ENCODE measurements at places on chromosomes 12 and 14.

GRCh38 chr14:71138448-71139293 is 231.4 kb downstream of the PCNX1 start:
- peak; percentile 30 for DNase-seq

- DNase-seq = no peak
Observed at GRCh38 chr12:103772367-103773108, 68.5 kb downstream of the NT5DC3 start.

DNA sequence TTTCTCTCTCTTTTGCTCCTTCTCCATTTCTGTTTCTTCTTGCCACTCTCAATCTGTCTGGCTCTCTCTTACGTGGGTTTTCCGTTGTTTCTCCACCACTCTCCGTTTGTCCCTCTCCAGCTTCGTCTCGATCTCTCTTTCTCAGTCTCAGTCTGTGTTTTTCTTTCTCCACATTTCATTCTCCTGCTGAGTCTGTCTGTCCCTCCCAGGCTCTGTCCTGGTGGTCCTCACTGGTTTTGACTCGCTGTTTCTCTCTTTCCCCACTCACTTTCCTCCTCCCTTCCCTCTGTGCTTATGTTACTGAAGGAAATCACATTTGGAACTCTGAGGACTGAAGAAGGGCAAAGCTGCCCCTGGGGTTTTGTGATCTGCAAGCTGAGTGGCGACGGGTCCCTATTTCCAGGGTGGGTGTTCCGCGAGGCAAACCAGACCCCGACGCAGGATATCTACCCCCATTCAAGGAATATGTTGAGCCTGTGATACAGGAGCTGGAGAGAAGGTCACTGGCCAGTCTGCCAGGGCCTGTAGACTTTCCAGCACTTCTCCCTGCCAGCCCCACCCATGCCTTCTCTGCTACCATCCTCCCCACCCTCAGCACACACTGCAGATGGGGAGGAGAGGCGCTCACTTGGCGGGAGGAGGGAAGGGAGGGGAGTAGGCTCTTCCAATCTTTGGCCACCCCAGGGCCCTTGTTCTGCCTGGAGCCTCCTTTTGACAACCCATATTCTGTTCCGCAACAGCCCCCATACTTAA is 102.7 kb upstream of the MAP1LC3B2 start:
- no peak for DNase-seq

GRCh38 chr12:24489939-24490338 is 459.0 kb downstream of the BCAT1 start:
- DNase-seq = no peak

- DNase-seq = no peak
Observed at GRCh38 chr12:2835691-2836403, 1.0 kb upstream of the NRIP2 start.

- no peak for DNase-seq
Observed at GRCh38 chr12:68477261-68477772, 133.4 kb upstream of the RAP1B start.

DNA sequence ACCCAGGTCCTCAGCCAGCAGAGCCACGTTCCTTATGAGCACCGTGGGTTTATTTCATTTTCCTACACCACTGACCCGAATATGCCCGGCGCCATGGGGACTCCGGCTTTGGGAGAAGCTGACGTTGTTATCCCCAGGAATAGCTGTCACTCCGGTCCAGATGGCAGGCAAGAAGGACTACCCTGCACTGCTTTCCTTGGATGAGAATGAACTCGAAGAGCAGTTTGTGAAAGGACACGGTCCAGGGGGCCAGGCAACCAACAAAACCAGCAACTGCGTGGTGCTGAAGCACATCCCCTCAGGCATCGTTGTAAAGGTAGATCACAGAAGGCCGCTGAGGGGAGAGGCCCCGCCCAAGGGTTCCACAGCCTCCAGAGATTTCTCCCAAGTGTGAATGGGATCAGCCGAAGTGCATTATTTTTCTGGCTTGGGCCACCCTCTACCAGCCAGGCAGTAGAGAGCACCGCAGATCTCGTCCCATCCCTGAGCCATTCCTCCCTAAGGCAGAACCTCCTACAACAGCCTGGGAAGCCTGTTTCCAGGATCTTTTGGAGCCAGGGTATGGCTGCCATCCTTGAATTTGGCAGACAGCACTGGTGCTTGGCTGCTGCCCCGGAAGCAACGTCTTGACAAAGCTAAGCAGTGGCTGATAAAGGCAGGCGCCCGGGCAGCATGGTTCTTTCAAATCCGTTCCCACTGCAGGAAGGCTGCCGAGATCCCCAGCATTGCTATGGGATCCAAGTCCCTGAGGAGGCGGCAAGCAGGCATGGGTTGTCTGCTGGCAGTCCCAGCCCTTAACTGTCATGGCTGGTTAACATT is 17.8 kb downstream of the CDK2AP1 start:
- DNase-seq = no peak

- no peak for DNase-seq
Observed at GRCh38 chr12:53712059-53712643, 15.1 kb downstream of the CALCOCO1 start.

- no peak for DNase-seq
Observed at GRCh38 chr14:39302124-39302810, 68.6 kb downstream of the MIA2 start.

GRCh38 chr12:11542599-11542998 is 106.9 kb upstream of the ETV6 start:
- no peak for DNase-seq

DNA sequence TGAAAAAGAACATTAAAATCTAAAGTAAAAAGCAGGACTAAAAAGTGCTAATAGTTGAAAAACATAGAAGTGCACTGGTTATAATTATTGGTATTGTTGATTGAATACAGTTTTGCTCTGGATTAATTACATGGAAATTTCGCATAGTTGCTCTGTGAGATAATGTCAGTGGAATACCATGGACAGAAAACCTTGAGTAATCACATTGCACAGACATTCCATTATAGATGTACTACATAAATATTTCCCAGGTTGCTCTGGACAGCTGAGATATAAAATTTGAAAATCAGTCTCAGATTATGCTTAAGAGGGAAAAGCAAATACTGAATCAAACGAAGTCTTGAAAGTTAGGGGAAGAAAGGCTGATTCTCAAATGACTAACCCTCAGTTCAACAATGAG is 439.3 kb upstream of the FLRT2 start:
- no peak for DNase-seq

GRCh38 chr14:21024585-21025370 is at the start of gene NDRG2:
TSS of gene NDRG2 (minus strand) at chr14:21025061. CDS start at chr14:21023315, 1,746 bp downstream.
- DNase-seq = peak; percentile 51

DNA sequence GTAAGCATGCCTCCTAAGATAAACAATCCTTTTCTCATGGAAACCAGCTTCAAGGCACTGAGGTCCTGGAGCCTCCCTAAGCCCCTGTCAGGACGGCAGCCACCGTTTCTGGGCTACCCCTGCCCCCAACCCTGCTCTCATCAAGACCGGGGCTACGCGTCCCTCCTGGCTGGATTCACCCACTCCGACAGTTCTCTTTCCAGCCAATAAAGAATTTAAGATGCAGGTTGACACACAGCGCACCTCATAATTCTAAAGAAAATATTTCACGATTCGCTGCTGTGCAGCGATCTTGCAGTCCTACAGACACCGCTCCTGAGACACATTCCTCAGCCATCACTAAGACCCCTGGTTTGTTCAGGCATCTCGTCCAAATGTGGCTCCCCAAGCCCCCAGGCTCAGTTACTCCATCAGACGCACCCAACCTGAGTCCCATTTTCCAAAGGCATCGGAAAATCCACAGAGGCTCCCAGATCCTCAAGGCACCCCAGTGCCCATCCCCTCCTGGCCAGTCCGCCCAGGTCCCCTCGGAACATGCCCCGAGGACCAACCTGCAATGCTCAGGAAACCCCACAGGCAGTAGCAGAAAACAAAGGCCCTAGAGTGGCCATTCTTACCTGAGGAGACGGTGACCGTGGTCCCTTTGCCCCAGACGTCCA is 336.3 kb downstream of the TMEM121 start:
- no peak for DNase-seq

GRCh38 chr12:46470036-46470627 is 97.6 kb upstream of the SLC38A2 start:
- no peak for DNase-seq

DNA sequence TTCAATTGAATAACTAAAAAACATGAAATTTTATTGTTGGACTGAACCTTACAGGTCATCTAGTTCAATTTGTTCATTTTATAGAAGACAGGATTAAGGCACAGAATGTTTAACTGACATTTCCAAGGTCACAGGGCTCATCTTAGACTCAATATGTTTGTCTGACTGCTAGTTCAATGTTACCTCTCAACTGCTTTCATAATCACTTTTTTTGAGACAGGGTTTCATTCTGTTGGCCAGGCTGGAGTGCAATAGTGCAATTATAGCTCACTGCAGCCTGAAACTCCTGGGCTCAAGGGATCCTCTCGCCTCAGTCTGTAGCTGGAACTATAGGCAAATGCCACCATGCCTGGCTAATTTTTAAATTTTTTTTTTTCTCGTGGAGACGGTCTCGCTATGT is 24.4 kb upstream of the ITGA5 start:
- DNase-seq = no peak

GRCh38 chr12:96156211-96156610 is 38.0 kb upstream of the ELK3 start:
- DNase-seq = no peak

GRCh38 chr14:92987713-92988510 is 65.0 kb downstream of the CHGA start:
- DNase-seq = no peak

GRCh38 chr12:33205981-33206380 is 233.6 kb downstream of the SYT10 start:
- no peak for DNase-seq

- no peak for DNase-seq
Observed at GRCh38 chr14:30822080-30822571, 52.2 kb upstream of the COCH start.

GRCh38 chr14:35355981-35356841 is 48.3 kb downstream of the NFKBIA start:
- DNase-seq = no peak

GRCh38 chr14:70802379-70802778 is 6.9 kb downstream of the MAP3K9 start:
- no peak for DNase-seq

GRCh38 chr12:26379777-26380467 is 184.5 kb downstream of the SSPN start:
- no peak for DNase-seq

DNA sequence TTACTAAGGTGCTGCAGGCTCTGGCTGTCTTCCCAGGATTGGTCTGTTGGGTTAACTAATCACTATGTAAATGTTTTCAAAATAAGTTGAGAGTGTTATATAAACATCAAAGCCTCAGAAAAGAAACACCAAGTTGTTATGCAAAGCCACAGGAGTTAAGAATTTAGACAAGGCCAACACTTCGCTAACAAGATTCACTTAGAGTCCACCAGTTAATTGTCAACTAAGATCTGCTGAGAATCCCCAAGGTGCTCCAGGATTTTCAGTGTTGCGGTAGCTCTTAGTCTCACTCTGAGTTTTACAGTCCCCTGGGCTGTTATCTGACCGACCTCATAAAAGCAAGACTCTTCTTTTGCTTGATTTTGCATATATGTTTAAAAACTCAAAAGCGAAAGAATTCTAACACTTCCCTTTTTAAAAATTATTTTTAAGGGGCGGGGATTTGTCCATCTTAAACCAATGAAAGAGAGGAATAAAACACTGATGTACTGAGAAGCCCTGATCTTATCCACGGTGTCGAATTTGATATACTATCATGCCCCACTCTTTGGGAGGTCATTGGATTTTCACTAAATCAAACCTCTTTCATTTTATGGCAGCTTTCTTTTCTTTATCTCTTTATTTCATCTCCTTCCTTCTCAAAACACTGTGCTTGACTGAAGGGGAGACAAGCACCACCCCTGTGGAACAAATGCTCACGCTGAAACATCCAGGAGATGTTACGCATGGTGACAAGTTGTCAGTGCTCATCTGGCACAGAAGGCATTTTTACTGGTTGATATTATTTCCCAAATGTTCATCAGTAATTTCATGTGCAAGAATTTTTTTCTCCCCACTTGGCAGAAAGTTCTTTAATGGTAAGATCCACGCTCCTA is 7.0 kb downstream of the NIN start:
- no peak for DNase-seq
